ENCODE measurements at places on chromosomes 16 and 17. TPM values are rescaled to one million over a fixed set of nuclear protein-coding genes. Genes with fewer than 3 reads are reported as not detected.

Gene FN3KRP
- total RNA-seq = 25.6 TPM

Gene CD300C
- total RNA-seq = under 0.01 TPM

Gene PYDC1
- 0.49 TPM for total RNA-seq

Gene UBFD1
- 69.6 TPM for total RNA-seq

Gene UBE2O
- total RNA-seq = 30.7 TPM

Gene PDE6G
- not detected for total RNA-seq

Gene MT1G
- 0.74 TPM for total RNA-seq

Gene CPNE2
- total RNA-seq = 42.5 TPM

Gene RPS2
- total RNA-seq = 1,174 TPM

Gene B4GALNT2
- total RNA-seq = not detected
